ENCODE measurements at places on chromosomes 7 and 10.

- no peak for DNase-seq
These were observed 167.1 kb upstream of the RHEB start for GRCh38 chr7:151686826-151687225.

GRCh38 chr7:3280946-3281656 lies 20.0 kb upstream of the SDK1 start:
- DNase-seq: no peak

GRCh38 chr7:12756821-12757220 lies 69.4 kb downstream of the ARL4A start:
- no peak for DNase-seq

- peak; percentile 37 for DNase-seq
These were observed 145.6 kb downstream of the PFKFB3 start for GRCh38 chr10:6348096-6348874.

- no peak for DNase-seq
These were observed 93.8 kb downstream of the GAD2 start for GRCh38 chr10:26310361-26310760.

- peak; percentile 39 for DNase-seq
These were observed 246 bp upstream of the WDFY4 start for GRCh38 chr10:48684463-48684791.

DNA sequence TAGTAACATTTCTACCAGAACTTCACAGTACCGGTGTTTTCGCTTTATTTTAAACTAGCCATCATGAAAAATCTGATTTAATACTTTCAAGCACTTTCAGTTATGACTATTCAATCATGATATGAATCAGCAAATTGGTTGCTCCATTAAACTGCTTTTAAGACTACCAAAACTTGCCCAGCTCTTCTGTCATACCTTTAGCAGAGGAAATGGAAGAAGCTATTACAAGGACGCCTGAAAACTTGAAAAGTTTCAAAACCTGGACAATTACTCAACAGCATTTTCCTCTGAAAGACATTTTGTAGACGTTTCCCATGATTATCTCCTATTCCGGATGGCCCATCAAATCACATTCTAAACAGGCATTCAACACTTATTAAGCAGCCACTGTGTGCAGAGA lies 2.0 kb downstream of the JAZF1 start:
- DNase-seq: no peak

GRCh38 chr7:134739362-134739761 lies 40.1 kb upstream of the CALD1 start:
- DNase-seq: no peak

DNA sequence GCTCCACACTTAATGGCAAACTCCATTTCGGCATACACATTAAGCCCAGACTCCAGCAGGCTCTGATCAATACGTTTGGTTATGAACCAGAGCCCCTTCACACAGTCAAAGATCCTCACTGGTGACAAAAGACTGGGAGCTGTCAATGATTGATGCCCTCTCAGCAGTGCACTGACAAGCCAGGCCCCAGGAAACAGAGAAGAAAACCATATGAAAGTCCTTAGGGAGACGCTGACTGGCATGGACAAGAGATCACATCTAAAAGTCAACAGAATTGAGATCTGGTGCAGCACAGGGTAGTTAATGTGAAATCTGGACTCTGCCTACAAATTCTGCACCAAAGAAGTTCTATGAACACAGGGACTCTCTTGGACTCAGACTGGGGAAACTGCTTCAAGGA lies 600.9 kb upstream of the NRP1 start:
- no peak for DNase-seq

- no peak for DNase-seq
These were observed 84.9 kb upstream of the RHOBTB1 start for GRCh38 chr10:61028861-61029361.

GRCh38 chr10:31602541-31603234 lies 283.7 kb downstream of the ZEB1 start:
- peak; percentile 68 for DNase-seq

DNA sequence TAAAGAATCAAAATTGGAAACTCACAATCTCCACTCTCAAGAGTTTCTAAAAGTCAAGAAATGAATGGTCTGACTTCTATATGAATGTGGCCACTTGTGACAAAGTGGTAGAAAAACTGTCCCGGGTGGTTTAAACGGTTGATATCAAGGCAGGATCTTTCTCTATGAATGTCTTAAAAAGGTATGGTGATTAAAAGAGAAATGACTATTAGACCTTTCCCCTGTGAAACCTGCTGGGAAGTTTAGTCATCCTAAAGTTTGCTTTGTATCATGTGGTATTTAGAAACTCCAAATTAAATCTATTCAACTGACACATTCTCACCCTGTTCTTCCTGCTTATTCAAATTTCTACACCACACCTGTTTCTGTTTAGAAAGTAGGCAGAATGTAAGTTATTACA lies 492.5 kb downstream of the XPNPEP1 start:
- no peak for DNase-seq

GRCh38 chr10:123101872-123102271 lies 33.9 kb upstream of the HMX3 start:
- DNase-seq: no peak

Data from islet precursor cell (in vitro differentiated cells).